Activated CD8-positive, alpha-beta memory T cell treated with anti-CD3 and anti-CD28 coated beads, Interleukin-2, amount 50 U/mL, for 4 hours (primary cell): ENCODE measurements at places on chromosomes 12 and 14.

- DNase-seq, result no peak
These were observed 30.3 kb downstream of the PITPNM2 start for GRCh38 chr12:123120452-123121166.

DNA sequence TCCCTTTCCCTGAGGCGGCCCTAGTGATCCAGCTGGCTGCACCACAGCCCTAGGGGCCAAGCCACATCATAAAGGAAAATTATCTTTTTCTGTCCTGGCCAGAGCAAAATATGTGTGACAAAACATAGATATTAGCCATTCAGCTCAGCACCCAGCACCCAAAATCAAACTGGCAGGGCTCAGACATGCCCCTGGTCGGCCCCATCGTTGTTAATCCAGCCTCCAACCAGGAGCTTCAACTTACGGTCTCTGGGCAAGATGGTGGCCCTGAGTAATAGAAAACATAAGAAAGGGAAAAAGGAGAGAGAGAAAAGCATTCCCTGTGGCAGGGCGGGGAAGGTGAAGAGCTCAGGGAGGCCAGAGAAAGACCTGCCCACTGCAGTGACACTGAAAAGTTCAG is 111.9 kb downstream of the EML1 start:
- DNase-seq, result no peak

DNA sequence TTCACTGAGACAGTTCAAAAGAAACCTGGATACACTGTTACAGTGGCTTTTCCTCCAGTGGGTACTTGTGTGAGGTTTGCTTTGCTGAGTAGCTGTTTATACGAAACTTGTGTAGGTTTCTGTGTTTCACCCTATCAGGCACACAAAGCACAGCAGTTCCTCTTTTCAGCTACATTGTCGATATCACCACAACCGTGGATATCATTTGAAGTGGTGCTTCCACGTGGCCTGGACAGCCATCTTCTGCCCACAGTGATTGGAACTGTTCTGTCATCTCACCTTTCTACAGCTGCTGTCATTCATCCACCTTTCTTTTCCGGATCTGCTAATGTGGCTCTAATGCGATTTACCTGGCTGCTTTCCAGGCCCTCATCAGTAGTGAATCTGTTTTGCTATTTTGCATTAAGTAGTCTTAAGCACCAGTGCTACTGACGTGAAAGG is 368.8 kb downstream of the SYT1 start:
- DNase-seq, result no peak

GRCh38 chr14:92926180-92926845 is 3.4 kb downstream of the CHGA start:
- no peak for DNase-seq

- no peak for DNase-seq
These were observed 7.7 kb downstream of the SNAPC1 start for GRCh38 chr14:61769893-61770292.

DNA sequence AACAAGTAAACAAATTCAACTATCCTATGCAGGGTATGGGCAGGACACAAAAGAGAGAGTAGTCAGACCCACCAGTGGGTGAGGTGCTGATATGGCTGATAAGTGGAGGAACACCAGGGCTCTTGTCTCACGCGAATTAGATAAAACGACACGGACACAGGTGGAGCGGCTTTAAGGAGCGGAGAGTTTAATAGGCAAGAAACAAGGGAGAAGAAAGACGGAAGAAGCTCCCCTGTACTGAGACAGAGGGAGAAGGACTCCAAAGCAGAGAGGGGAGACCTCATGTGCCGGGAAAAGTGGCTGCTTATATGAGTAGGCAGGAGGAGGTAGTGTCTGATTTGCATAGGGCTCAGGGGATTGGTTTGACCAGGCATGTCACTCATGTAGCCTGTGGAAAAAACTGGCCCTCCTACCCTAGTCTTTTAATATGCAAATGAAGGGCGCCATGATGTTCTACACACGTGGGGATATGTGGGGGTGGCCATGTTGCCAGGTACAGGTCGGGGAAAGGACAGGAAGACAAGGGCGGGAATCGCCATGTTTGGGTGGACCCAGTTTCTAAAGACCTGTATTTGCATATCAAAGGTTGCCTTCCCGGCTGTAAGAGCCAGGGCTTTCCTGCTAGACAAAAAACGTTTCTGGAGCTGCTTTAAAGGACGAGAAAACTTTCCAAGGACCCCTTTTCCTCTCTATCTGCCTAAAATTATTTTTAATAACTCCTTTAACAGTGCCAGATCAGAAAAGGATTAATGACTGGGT is 28.8 kb downstream of the RPGRIP1 start:
- DNase-seq, result peak; percentile 65

- DNase-seq, result no peak
These were observed 629 bp downstream of the RAD51AP1 start for GRCh38 chr12:4539167-4539870.

DNA sequence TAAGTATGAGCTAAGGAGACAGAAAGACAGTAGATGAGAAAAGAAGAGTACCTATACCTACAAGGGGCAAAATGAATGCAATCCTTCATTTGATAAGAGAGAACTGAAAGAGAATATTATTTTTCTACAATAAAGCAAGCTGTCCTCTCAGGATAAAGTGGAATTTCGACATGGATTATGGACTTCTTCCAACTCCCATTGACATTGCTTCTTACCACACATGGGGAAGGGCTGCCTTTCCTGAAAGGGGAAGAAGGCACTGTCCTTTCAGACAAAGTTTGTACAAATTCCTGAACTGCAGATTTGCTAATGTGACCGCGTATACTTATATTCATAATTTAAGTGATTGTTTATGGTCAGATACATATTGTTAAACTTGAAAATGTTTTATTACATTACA is 4.3 kb upstream of the HEBP1 start:
- no peak for DNase-seq

DNA sequence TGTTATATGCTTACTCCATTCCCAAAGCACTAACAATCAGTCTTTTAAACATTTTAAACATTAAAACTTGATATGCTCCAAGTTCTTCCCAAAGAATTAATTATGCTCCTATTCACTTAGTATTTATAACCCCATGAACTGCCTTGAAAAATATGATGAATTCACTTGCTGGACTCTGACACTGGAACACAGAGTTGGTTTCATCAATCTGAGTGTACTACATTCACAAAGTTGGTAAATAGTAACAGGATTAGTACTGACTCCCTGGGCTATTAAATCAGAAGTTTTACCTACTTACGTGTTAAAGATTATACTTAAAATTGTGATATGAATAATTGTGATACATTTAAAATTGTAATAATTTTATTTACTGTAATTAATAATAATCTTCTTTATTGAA is 17.3 kb upstream of the MYF6 start:
- DNase-seq, result no peak

GRCh38 chr14:34129927-34130552 is 179.2 kb upstream of the EGLN3 start:
- no peak for DNase-seq

- DNase-seq, result no peak
These were observed 178.1 kb downstream of the BTG1 start for GRCh38 chr12:91967590-91967989.

GRCh38 chr12:58766513-58766870 is 153.8 kb downstream of the LRIG3 start:
- DNase-seq, result no peak

DNA sequence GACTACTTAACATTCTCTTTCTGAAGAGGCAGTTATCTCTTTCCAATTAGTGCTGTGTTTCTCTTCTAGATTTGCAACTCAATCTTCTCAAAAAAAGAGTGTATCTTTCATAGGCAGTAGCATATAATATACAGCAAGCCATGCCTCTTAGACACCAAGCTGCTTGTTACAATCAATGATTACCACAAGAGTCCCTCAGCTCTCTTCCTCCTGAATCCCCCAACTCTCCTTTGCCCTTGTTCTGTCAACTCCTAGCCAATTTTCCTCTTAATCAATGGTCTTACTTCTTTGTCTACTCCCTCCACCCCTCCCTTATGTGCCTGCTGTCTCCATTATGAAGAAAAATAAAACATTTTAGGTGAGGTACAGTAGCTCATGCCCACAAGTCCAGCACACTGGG is 2.6 kb downstream of the TMTC1 start:
- DNase-seq, result no peak

DNA sequence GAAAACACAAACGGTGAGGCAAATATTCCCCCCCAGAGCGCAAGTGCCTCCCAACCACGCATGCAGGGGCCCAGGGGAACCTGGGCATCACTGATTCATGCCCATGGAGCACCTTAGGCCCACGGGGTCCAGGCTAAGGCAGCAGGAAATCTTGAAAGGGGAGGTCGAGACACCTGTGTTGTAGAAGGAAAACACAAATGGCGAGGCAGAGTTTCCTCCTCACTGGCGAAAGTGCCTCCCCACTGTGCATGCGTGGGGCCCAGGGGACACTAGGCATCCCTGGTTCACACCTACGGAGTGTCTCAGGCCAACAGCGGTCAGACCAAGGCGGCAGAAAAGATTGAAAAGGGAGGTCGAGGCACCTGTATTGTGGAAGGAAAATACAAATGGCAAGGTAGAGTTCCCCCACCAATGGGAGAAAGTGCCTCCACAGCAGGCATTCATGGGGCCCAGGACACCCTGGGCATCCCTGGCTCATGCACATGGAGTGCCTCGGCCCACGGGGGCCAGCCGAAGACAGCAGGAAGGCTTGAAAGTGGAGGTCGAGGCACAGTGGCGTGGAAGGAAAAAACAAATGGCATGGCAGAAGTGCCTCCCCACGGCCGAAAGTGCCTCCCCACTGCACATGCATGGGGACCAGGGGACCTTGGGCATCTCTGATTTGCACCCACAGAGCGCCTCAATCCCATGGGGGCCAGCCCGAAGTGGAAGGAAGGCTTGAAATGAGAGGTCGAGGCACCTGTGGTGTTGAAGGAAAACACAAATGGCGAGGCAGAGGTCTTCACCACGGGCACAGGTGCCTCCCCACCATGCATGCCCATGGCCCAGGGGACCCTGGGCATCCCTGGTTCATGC is 368.8 kb downstream of the ALG10 start:
- no peak for DNase-seq

DNA sequence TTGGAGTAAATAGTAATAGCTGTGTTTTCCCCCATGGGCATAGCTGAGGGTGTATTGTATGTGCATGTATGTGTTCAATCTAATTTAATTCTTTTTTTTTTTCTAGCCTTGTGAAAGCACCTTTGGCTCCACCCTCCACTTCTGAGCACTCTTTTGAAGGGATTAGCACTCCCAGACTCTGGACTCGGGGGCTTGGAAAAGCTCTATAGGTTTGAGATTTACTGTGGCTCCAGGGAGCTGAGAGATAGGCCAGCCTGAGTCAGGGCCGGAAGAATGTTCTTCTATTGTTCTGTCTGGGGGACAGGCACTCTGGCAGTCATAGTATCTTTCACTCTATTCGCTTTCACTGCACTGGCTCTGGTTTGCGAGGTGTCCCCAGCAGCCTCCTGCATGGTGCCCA is 540.0 kb upstream of the TBX3 start:
- DNase-seq, result no peak

DNA sequence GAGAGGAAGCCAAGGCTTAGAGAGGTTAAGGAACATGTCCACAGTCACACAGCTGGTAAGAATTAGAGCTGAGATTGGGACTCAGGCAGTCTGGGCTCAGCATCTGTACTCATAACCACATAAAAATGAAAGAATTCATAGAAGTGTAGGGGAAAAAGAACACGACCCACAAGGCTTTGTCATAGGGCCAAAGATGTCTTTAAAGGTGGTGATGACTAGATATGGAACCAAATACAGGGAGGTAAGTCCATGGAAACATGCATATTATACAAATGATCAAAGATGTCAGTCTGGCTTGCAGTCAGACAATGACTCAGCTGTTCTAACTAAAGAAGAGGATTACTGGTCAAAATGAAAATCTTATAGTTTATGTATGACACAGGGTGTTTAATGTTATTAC is 7.2 kb upstream of the SSPN start:
- no peak for DNase-seq

GRCh38 chr12:116293687-116294453 is 16.4 kb upstream of the MED13L start:
- no peak for DNase-seq

- no peak for DNase-seq
These were observed 2.2 kb downstream of the TBPL2 start for GRCh38 chr14:55438066-55438683.

DNA sequence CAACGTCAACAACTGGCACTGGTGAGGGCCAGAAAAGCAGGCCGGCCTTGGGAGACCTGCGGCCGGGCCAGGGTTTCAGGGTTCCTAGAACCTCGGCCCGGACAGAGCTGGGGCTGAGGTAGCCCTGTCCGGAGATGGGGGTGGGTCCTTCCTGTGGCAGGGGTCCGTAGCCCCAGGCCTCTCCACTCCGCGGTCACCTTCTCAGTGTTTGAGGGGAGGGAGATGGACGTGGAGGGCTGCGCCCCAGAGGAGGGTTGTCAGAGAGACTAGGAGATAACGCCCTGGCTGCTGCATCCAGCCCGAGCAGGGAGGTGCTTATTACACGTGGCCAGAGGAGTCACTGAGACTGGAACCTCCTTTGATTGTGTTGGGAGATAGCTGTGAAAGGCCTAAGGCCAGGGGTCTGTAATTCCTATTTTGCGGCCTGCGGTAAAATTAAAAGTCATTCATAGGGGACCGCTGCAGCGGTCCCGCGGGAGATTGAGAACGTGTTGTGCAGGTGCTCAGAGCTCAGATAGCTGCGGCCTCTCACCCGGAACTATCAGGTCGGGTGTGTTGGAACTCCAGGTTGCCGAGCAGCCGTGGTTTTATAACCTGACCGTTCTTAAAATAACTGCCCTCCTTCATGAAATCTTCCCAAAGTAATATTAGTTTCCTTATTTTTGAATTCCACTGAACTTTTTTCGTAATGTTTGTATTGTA is 507 bp downstream of the AHSA1 start:
- DNase-seq, result peak; percentile 37

- no peak for DNase-seq
These were observed 7.3 kb downstream of the YEATS4 start for GRCh38 chr12:69366796-69367195.

- no peak for DNase-seq
These were observed 6.1 kb upstream of the AAAS start for GRCh38 chr12:53327435-53328042.

- DNase-seq, result no peak
These were observed 982.0 kb upstream of the TMEM132C start for GRCh38 chr12:127284870-127285431.

DNA sequence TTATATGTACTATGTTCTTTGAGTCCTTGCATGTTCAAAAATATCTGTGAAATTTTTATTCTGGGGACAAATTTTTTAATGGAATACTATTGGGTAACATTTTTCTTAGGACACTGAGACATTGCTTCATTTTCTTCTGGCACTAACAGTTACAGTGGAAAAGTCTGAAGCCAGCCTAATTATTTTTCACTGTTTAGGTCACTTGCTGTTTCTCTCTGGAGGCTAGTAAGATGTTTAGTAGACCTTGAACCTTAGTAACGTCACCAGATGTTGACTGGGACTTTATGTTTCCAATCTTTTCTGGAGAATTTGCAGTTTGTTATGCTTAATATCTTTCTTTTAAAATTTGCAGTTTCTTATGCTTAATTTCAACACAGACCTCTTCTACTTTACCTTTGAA is 12.3 kb upstream of the EPYC start:
- no peak for DNase-seq

DNA sequence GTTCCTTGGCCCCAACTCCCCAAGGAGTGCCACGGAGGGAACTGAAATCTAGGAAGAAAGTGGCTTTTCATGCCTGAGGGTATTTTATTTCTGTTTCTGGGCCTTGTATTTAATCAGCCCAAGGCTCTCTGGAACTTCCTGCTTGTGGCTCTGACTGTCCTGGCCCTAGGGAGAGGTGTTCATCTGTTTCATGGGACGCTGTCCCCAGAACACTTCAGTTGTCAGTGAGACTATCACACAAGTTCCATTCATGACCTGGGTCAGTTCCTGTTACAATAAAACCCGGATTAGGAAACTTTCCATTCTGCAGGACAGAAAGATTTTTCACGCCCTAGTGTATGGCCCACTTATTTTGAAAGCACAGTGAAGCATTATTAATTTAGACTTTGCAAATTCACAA is 18.5 kb upstream of the TC2N start:
- no peak for DNase-seq
